ENCODE measurements at places on chromosomes 3 and 15. TPM values are rescaled to one million over a fixed set of nuclear protein-coding genes. Genes with fewer than 3 reads are reported as not detected.

DNA sequence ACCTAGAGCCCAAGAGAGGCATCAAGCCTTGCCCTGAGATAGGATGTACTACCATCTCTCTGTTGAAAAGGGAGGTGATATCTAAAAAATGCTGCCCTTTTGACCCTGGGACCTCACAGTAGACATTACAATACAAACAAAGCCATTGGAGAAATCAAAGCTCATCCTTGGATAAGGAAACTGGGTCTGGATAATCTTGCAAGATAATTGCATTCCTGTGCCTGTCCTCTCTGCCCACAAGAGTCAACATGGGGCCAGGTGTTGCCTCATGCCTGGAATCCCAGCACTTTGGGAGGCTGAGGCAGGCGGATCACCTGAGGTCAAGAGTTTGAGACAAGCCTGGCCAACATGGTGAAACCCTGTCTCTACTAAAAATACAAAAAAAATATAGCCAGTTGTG is 57.3 kb upstream of the DLG1 start:
- no peak for DNase-seq

GRCh38 chr3:159634483-159634882 is 354.2 kb upstream of the IL12A start:
- DNase-seq = peak; percentile 77

Gene MOBP
- not detected for total RNA-seq

Gene TGM4
- 1.2 TPM for total RNA-seq

- no peak for DNase-seq
These were observed 21.0 kb upstream of the FGD5 start for GRCh38 chr3:14797731-14798130.

Gene ITGA11
- total RNA-seq = not detected

DNA sequence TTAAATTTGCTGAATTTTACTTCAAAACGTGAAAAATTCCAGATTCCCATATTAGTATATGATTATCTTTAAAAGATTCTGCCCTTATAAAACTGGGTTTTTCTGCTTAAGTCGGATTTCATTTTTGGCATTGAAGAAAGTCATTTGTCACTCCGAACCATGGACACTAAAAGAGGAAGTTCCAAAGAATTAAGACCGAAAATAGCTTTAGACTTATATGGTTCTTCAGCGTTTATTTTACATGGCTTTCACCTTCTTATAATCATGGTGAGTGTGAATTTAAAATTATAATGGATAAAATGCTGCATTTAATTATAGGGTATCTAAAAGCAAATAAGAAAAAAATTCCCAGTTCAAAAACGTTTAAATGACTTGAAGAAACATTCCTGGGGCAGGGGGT is 1.0 kb downstream of the C3orf38 start:
- no peak for DNase-seq

- no peak for DNase-seq
These were observed 6.9 kb upstream of the IL16 start for GRCh38 chr15:81189583-81190283.

Gene CASR
- not detected for total RNA-seq

Gene CNTN4
- not detected for total RNA-seq

DNA sequence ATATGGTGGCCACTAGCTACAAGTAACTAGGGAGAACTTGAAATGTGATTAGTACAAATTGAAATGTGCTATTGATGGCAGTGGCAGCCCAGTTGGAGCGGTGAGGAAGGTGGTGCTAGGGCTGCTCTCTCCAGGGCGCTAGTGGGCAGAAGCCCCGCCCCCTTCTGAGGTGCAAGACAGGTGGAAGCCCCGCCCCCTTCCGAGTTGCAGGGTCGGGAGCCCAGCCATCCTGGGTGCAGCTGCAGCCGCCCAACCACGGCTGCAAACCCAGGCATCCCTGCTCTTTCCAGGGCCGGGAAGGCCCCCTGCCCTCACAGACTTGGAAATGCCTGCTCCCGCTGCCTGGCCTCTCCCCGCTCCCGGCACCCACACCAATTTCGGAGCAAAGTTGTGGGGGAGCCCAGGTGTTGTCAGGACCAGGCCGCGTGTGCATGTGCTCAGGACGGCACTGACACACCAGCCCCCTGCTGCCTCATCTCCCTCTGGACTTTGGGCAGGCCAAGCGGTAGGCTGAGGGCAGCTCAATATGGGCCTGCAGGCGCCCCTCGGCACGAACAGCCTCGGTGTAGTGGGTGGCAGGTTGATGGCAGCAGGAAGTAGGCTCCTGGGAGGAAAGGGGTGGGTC is 10.0 kb downstream of the ATR start:
- DNase-seq = no peak

- DNase-seq = no peak
These were observed 332.7 kb upstream of the SLCO3A1 start for GRCh38 chr15:91520850-91521249.

DNA sequence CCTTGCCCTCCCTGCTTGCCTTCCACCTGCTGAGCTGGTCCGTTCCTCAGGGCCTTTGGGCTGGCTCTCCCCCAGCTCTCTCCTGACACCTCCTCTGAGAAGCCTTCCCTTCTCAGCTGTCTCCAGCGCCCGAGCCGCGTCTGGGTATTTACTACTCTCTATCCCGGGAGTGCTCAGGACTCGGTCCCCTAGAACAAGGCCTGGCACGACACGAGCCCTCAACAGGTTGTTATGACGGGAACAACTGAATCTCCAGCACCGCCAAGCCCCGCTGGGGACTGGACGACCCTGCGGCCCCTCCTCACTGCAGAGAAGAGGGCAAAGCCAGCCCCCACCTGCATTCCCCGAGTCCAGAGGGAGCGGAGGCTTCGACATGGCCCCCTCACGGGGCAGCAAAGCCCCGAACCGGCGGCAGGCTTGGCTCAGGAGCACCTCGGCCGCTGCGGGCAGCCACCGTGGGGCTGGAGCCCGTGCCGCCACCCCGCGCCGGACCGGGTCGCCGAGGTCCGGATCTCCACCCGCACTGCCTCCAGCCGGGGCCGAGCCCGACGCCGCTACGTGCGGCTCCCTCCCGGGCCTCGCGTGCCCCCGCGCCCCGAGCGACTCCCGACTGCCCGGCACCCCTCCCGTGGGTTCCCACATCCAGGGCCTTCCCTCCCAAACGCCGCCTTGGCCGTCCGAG is 792 bp downstream of the TPRA1 start:
- DNase-seq = peak; percentile 19

GRCh38 chr3:111763968-111764367 is 95.1 kb upstream of the PHLDB2 start:
- no peak for DNase-seq

DNA sequence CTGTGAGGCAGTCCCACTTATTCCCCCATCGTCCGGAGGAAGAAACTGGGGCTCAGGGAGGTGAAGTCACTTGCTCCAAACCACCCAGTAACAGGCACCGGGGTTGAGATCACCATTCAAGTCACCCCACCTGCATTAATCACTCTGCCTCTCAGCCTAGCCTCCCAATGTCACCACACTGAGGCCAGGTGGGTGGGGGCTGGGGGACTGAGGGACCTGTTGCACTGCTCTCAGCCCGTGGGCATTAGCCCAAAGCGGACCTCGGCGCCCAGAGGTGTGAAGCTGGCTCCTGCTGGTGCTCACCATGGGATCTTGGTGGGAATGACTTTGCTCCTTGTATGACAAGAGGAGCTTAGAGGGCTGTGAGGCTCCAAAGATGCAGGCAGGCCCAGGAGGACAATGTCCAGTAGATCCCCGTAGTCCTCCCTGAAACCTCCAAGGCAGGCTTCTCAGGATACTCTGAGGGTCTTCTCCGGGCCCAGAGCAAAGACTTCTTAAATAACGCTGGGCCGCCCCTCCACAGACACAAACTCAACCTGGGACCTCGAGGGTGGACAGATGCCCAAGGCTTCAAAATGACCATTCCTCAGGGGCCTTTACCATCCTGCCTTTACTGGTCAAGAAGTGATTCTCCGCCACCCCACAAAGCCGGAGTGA is 1.7 kb downstream of the NT5DC2 start:
- no peak for DNase-seq

DNA sequence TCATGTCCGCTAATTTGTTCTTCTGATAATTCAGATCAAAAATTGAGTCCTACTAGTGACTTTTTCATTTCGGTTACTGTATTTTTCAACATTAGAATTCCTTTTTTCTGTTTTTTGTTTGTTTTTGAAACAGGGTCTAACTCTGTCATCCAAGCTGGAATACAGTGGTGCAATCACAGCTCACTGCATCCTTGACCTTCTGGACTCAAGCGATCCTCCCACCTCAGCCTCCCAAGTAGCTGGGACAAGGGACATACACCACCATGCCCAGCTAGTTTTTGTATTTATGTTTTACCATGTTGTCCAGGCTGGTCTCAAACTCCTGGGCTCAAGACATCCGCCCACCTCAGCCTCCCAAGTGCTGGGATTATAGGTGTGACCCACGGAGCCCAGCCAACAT is 8.0 kb upstream of the INO80 start:
- no peak for DNase-seq

GRCh38 chr3:72753495-72753894 is 94.8 kb downstream of the SHQ1 start:
- DNase-seq = no peak

DNA sequence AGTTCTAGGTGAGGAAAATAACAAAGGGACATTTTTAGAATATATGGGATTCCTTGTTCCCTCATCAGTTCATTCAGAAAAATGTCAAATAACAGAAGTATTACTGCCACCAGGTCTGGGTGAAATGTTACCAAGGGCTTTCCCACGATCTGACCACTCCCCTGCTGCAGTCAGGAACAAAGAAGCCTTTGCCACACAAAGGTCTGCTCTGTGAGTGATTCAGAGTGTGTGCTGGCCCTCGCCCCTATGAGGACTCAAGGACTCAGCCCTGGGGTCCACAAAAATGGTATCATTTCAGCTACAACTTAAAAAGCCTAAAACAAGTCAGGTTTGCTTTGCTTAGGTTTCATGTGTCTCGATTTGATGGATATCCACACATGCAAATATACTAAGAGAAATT is 5.0 kb downstream of the MKRN3 start:
- peak; percentile 38 for DNase-seq

- peak; percentile 83 for DNase-seq
These were observed 52.1 kb downstream of the TGFBR2 start for GRCh38 chr3:30658328-30659052.

DNA sequence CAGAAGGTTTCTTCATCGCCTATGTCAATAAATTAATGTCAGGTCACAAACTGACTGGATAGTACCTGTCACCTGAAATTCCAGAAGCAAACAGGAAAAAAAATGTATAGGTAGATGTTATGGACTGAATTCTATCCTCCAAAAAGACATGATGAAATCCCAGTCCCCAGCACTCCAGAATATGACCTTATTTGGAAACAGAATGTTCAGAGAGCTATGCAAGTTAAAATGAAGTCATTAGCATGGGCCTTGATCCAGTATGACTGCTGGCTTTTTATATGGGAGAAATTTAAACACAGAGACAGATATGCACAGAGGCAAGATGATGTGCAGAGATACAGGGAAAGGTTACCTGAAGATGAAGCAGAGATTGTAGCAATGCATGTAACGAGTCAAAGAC is 953.4 kb downstream of the ZPLD1 start:
- DNase-seq = no peak

DNA sequence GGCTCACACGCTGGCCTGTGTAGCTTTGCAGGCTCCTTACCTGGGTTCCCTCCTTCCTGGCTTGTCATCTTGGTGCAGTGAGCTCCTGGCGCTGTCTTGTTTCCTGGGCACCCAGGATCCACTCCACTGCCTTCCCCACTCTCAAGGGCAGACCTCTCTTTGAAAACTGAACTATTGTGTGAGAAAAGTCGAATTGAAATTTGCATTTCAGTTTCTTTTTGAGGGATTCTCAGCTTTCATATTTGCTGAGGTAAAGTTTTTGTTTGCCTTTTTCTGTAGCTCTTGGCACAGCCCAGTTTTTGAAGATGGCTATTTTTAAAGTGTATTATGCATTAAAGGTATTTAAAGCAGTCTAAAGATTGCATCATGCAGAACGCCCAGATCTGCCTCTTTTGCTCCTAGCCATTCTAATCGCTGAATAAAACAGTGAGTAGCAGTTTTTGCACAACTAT is 70.1 kb downstream of the CCK start:
- no peak for DNase-seq

DNA sequence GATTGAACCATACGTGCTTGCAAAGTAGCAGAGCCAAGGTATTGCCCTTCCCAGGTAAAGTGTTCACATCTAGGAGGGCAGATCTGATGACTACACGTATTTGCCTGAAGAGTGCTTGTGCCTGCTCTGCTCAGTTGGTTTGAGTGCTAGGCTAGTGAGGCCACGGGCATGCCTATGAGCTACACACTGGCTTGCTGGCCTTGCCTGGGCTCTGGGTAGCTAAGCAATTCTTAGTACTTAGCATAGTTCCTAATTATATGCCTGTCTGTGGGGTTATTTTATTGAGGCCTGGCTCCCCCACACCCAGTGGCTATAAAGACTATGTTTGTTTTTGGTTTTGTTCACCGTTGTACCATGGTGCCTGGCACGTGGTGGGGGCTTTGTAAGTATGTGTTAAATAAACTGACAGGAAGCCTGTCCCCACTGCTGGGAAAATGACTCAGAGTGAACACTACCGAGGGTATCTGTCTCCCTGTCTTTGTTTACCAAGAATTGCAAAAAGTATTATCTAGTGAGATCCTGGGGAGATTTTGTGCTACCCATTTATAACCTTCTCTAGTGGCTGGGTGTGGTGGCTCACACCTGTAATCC is 72.1 kb upstream of the ETV5 start:
- DNase-seq = no peak

DNA sequence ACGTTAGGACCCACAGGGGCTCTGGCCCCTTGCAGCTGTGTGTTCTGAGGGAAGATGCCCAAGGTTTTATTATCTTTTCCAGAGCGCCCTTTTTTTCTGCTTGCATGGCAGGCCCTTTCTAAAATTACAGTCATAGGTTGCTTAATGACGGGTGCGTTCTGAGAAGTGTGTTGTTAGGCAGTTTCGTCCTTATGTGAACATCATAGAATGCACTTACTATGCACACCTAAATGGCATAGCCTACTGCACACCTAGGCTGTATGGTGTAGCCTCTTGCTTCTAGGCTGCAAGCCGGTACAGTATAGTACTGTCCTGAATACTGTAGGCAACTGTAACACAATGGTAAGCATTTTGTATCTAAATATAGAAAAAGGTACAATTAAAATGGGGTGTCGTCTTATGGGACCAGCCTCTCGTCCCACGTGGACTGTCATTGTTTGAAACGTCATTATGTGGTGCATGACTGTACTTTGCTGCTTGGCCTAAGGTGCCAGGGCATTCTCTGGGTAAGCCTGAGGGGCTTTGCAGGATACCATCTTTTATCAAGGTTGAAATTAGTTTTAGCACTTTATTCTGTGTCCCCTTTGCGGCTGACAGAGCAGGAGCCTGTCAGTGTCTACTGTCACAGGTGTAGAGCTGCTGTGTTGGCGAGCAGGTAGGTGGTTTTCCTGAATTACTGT is 10.9 kb downstream of the KLF13 start:
- DNase-seq = no peak

All from PC-3 (cell line).